Naive thymus-derived CD8-positive, alpha-beta T cell (primary cell): ENCODE measurements at places on chromosomes 16 and 17. TPM values are rescaled to one million over a fixed set of nuclear protein-coding genes. Genes with fewer than 3 reads are reported as not detected.

ETV4 gene
- not detected for total RNA-seq

FAM20A gene
- not detected for total RNA-seq

RGS11 gene
- total RNA-seq = not detected

NPIPA3 gene
- 2.0 TPM for total RNA-seq

CDH13 gene
- not detected for total RNA-seq

TNFRSF13B gene
- 1.3 TPM for total RNA-seq

CHST6 gene
- total RNA-seq = not detected

COL1A1 gene
- total RNA-seq = 0.83 TPM

NEK8 gene
- total RNA-seq = 15.1 TPM

MRPL38 gene
- 178 TPM for total RNA-seq

SOCS1 gene
- 15.8 TPM for total RNA-seq

- DNase-seq = no peak
- peaks cover 4% of the 10 kb centered on the region for H3K27me3 ChIP-seq
- no peak overlapping the region for H3K27ac ChIP-seq
- peak overlapping the region; percentile 90 for H3K4me3 ChIP-seq
These were observed 412 bp downstream of the FKBP10 start for GRCh38 chr17:41813152-41813680.

DNA sequence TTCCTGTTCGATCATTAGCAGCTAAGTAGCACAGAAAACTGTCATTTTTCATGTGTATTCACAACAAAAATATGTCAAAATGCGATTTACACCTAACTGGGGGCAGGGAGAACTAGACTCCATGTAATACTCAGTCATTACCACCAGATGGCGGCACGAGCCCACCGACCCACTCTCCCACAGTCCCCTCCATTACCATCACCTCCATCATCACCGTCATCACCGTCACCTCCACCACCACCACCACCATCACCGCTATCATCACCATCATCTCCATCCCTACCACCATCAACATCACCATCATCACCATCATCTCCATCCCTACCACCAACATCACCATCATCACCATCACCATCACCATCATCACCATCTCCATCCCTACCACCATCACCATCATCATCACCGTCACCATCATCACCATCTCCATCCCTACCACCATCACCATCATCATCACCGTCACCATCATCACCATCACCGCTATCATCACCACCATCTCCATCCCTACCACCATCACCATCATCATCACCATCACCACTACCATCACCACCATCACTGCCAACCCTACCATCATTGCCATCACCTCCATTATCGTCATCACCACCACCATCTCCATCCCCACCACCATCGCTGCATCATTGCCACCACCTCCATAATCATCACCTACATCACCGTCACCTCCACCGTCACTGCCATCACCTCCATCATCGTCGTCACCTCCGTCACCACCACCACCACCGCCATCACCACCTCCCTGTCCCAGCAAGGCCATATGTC is 14.4 kb downstream of the NDUFAF8 start:
- peak overlapping the region; percentile 33 for H3K4me3 ChIP-seq
- DNase-seq = peak; percentile 77

DNA sequence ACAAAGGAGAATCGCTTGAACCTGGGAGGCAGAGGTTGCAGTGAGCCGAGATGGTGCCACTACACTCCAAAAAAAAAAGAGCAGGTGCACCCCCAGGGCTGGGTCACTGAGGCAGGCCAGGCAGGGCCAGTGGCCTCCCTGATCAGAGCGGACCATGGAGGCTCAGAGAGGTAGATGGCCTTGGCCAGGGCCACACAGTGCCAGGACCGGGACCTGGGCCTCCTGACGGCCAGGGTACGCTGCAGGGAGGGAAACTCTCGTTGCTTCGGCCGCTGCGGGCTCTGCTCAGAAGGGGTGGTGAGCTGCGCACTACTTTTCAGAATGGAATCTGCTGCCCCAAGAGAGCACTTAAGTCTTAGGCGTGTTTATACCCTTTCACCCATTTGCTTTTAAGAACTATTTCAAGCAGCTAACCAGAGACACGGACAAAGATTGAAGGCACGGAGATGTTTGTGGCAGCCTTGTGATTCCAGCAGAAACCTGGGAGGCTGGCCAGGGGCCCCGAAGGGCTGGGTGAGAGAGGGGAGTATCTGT is 17.1 kb downstream of the MYO1C start:
- H3K4me1 ChIP-seq = peaks cover 13% of the 10 kb centered on the region
- H3K27me3 ChIP-seq = no peaks in the 10 kb centered on the region
- no peak for DNase-seq
- H3K27ac ChIP-seq = no peak overlapping the region
- no peaks in the 10 kb centered on the region for H3K36me3 ChIP-seq
- H3K4me3 ChIP-seq = no peak overlapping the region

DNA sequence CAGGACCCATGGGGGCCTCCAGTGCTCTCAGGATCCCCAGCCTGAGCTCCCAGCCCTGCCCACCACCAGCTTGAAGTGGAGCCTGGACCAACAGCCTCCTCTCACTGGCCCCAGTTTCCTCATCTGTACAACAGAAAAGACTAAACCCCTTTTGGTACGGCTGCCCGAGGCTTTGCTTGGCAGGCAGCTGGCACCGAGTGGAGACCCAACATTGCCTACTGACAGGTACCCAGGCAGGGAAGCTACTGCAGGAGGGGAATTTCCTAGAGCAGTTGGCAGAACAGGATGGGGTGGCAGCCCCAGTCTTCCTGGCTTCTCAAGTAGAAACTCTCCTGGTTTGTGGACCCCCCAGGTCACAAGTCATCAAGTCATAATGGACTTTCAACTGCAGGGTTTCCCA is 14.2 kb downstream of the SREBF1 start:
- H3K36me3 ChIP-seq = peaks cover 5% of the 10 kb centered on the region
- DNase-seq = no peak
- H3K4me3 ChIP-seq = peak overlapping the region; percentile 69
- H3K27me3 ChIP-seq = no peaks in the 10 kb centered on the region
- H3K4me1 ChIP-seq = peaks cover 86% of the 10 kb centered on the region
- H3K27ac ChIP-seq = no peak overlapping the region

DNA sequence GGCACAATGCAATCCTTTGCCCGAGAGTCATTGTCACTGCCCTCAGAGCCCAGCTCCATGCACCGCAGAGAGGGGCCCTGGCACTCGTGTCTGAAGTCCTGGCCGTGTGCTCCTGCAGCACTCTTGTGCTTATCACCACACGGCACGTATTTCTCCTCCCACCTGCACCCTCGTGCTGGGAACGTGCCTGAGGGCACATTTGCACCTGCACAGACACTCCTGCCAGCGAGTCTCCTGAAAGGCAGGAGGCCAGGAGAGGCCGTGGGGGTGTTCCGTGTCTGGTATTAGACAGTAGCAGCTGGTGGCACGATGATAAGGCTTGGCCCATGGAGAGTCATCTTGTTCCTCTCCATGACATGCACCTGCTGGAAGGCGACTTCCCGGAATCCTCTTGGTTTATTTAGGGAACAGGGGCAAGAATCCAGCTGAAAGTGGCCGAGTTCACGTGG is 3.4 kb upstream of the ACSF3 start:
- peaks cover 6% of the 10 kb centered on the region for H3K27me3 ChIP-seq
- no peak overlapping the region for H3K4me3 ChIP-seq
- no peak overlapping the region for H3K27ac ChIP-seq
- H3K36me3 ChIP-seq = no peaks in the 10 kb centered on the region
- peaks cover 13% of the 10 kb centered on the region for H3K4me1 ChIP-seq
- no peak for DNase-seq

- DNase-seq = no peak
- H3K27ac ChIP-seq = peak overlapping the region; percentile 21
These were observed 16.2 kb upstream of the KIFC3 start for GRCh38 chr16:57818377-57819064.

DNA sequence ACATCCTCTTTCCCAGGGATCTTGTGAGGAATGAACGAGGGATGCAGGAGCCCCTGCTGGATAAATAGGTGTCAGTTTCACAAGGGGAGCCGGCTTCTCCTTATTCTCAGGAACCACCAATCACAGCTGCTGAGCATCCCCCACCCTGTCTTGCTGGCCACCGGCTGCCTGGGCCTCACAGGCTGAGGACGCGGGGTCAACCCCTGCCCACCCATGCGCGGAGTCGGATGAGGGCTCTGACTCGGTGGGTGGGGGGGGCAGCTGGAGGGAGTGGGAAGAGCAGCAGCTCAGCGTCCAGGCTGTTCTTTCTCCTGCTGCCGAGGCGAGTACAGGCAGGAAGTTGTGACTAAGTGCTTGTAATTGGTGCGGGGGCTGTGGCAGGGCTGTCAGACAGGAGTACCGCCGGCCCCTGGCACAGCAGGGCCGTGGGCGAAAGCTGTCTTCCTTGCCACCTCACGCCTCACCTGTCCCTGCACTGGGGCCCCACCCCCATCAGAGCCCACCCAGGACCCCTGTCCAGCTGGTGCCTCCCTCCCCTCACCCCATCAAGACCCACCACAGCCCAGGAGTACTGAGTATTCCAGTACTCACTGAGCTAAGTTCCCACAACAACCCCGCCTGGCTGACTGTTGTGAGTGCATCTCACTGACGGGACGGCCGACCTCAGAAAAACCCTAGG is 11.0 kb upstream of the DPEP1 start:
- peaks cover 7% of the 10 kb centered on the region for H3K4me1 ChIP-seq
- no peak overlapping the region for H3K27ac ChIP-seq
- H3K36me3 ChIP-seq = no peaks in the 10 kb centered on the region

DNA sequence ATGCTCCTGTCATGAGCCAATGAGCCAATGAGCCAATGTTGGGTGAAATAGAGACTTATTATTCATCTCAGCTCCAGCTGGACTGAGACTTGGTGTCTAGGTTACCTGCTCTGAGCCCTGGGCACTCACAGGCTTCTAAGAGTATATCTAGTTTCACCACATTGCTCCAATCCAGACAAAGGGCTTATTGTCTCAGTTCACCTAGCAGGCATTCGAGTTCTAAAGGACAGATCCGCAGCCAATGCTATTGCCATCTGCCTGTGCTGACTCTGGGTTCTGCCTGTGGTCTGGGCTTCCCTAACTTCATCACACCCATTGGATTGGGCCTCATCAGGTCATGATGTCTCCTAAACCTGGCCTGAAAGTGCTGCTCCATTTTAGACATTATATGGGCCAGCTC is 66.1 kb upstream of the HS3ST4 start:
- no peaks in the 10 kb centered on the region for H3K4me1 ChIP-seq
- DNase-seq = no peak
- peaks cover 1% of the 10 kb centered on the region for H3K36me3 ChIP-seq
- H3K27ac ChIP-seq = no peak overlapping the region
- peaks cover 8% of the 10 kb centered on the region for H3K27me3 ChIP-seq
- H3K4me3 ChIP-seq = no peak overlapping the region

GRCh38 chr16:57834936-57835335 is 32.6 kb upstream of the KIFC3 start:
- H3K27ac ChIP-seq = no peak overlapping the region
- no peaks in the 10 kb centered on the region for H3K36me3 ChIP-seq

- no peak overlapping the region for H3K4me3 ChIP-seq
- H3K27ac ChIP-seq = no peak overlapping the region
- H3K4me1 ChIP-seq = no peaks in the 10 kb centered on the region
- peaks cover 7% of the 10 kb centered on the region for H3K27me3 ChIP-seq
- H3K36me3 ChIP-seq = no peaks in the 10 kb centered on the region
These were observed 431.7 kb upstream of the PSMD7 start for GRCh38 chr16:73864868-73865267.

DNA sequence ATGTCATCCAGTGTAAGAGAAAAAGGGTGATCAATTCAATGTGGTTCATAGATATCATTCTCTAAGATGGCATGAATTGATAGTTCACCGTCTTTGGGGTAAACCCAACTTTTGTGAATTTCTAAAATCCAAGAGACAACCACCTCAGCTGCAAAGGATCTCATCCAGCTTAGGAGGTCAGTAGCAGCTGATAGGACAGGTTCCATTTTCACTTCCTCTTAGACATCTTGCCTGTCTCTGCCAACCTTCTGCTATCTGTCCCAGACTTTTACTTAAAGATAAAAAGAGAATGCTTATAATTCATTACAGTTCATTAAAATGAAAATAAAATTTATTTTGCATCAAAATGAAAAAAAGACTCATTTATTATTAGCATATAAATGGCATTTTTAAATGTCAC is 468.2 kb downstream of the XYLT1 start:
- peaks cover 1% of the 10 kb centered on the region for H3K36me3 ChIP-seq
- DNase-seq = no peak
- H3K27ac ChIP-seq = no peak overlapping the region
- peaks cover under 1% of the 10 kb centered on the region for H3K4me1 ChIP-seq
- H3K4me3 ChIP-seq = no peak overlapping the region

GRCh38 chr17:34709158-34709754 is 129.9 kb downstream of the TMEM132E start:
- H3K4me1 ChIP-seq = no peaks in the 10 kb centered on the region
- no peaks in the 10 kb centered on the region for H3K36me3 ChIP-seq
- H3K27me3 ChIP-seq = peaks cover 81% of the 10 kb centered on the region
- no peak overlapping the region for H3K4me3 ChIP-seq
- no peak overlapping the region for H3K27ac ChIP-seq

DNA sequence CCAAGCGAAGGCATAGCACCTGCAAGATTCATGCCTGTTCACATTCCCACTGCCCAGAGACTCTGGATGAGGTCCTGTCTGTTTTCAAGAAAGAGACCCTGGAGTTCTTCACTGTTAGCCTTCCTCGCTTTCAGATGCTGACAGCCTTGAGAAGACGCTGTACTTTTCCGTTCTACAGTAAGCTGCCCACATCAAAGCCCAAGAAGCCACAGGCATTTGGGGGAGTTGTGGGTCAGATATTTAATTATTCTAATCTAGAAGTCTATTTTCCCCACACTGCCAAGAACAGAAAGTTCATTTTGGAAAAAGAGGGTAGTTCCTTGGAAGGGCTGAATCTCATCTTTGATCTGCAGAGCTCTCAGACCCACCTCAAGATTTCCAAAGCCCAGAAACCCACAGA is 127.9 kb downstream of the AXIN2 start:
- H3K4me1 ChIP-seq = peaks cover 38% of the 10 kb centered on the region
- H3K4me3 ChIP-seq = no peak overlapping the region
- no peak for DNase-seq
- peaks cover 10% of the 10 kb centered on the region for H3K36me3 ChIP-seq
- peaks cover 8% of the 10 kb centered on the region for H3K27me3 ChIP-seq

DNA sequence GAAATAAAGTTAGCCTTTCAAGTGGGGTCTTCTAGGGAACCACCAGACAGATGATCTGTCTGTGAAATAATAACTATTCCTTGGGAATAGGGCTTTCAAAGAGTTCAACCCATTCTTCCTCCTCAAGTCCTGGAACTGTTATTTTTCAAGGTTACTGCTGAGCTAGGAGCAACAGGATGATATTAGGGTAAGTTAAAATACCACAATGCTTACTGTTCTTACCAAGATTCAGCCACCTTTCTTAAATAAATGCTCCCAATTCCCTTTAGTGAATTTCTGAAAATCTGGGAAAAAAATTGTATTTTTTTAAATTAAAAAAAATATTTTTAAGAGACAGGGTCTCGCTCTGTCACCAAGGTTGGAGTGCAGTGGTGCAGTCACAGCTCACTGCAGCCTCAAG is 26.9 kb upstream of the ALDH3A2 start:
- no peaks in the 10 kb centered on the region for H3K4me1 ChIP-seq
- no peak for DNase-seq
- peaks cover 27% of the 10 kb centered on the region for H3K36me3 ChIP-seq
- H3K27me3 ChIP-seq = peaks cover 6% of the 10 kb centered on the region
- no peak overlapping the region for H3K4me3 ChIP-seq
